ENCODE measurements at places on chromosomes 4 and X.
A peak's percentile ranks its signal among the peaks of the same experiment; 100 is the strongest.

DNA sequence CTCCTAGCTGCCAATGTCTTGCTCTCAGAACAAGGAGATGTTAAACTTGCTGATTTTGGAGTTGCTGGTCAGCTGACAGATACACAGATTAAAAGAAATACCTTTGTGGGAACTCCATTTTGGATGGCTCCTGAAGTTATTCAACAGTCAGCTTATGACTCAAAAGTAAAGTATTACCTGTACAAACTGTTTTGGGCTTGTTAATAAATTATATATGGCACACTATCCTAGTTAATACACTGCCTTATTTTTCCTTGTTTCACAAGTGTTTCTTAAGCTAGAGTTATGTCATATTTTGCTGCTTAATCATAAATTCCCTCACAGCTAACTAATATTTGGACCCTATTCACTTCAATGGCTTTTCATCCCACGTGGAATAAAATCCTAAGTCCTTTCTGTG is 45.3 kb downstream of the STK26 start:
- DNase-seq = no peak

DNA sequence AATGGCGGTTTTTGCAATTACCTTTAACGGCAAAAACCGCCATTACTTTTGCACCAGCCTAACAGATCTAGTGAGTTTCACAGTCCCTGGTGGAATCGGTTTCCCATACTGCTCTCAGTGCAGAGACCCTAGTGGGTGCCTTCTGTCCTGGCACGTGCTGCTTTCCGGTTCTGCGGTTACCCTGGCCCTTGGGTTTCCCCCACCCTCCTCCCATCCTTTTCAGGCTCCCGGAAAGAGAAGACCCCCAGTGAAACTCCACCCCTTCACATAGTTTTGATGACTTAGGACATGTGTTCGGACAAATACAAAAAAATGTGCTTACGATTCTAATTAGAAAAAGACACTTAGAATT is 36.9 kb downstream of the NLGN3 start:
- DNase-seq = peak; percentile 29

- DNase-seq = no peak
These were observed 64.2 kb downstream of the INTS12 start for GRCh38 chr4:105644257-105644656.

- DNase-seq = peak; percentile 10
These were observed 797 bp downstream of the TXLNG start for GRCh38 chrX:16786791-16787735.

GRCh38 chr4:142475663-142476062 is 370.4 kb downstream of the INPP4B start:
- DNase-seq = no peak

DNA sequence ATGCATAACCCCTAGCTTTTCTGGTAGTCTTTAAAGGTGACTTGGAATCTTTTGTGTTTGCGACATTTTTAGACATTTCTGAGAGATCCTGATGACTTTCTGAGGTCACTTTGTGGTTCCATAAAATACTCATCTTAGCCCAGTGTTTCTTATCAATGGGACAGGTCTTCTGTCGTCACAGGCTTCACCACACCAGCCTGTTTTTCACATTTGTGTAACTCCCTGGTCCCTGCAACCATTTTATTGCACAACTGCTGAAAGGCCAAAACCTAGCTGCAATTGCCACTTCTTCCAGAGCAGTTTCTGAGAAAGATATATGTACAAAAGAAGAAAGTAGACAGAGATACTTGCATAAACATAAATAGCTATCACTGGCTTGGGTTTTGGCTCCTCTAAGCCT is 120.9 kb downstream of the IL15 start:
- DNase-seq = no peak

DNA sequence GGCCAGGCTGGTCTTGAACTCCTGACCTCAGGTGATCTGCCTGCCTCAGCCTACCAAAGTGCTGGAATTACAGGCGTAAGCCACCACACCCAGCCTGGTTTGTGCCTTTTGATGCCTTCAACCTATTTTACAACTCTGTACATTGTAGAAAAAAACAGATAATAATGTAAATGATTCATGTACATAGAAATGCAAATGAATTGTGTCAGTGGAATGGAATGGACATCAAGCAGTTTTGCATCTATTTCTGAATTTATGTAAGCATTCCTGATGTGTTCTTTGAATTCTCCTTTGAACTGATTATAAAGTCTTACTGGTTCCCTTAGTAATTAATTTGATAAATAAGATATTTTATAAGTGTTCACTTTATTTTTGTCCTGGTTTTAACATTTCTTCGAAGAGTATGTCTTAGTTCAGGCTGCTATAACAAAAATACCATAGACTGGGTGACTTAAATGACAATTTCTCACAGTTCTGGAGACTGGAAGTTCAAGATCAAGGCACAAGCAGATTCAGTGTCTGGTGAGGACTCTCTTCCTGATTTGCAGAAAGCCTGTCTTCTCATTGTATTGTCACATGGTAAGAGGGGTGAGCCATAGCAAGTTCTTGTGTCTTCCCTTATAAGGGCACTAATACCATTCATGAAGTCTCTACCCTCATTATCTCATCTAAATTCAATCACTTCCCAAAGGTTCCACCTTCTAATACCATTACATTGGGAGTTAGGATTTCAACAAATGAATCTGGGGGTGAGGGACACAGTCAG is 162.2 kb upstream of the S100G start:
- no peak for DNase-seq

DNA sequence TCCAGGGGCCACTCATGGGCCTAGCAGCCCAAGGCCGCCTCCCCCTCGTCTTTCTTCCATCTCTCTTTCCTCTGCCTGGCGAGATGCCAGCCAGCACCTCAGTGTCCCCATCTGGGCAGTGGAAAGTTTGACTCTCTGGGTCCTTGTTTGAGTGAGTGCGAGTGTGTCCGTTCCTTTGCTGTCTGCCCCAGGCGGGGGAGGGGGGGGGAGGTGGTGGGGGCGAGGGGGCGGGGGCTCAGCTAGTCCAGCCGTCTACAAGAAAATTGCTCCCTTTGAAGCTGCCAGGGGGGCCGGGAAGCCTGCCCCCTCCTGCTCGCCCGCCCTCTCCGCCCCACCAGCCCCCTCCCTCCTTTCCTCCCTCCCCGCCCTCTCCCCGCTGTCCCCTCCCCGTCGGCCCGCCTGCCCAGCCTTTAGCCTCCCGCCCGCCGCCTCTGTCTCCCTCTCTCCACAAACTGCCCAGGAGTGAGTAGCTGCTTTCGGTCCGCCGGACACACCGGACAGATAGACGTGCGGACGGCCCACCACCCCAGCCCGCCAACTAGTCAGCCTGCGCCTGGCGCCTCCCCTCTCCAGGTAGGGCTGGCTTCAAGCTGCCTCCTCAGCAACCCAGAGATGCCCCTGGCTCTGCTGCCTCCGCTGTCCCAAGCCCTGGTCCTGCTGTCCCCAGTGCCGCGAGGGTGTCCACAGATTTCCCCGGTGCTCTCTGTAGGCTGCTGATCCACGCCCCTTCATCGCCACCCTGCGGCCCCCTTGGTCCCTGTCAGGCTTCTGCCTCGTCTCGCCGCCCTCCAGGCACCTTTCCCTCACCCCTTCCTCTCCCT is at the start of gene BGN:
Gene BGN (plus strand): TSS at position 440 of the 821 bp plus-strand sequence. CDS start 9,652 bp downstream, outside the sequence.
- no peak for DNase-seq
